EH (cell line): ENCODE measurements at places on chromosomes 12 and 14.

DNA sequence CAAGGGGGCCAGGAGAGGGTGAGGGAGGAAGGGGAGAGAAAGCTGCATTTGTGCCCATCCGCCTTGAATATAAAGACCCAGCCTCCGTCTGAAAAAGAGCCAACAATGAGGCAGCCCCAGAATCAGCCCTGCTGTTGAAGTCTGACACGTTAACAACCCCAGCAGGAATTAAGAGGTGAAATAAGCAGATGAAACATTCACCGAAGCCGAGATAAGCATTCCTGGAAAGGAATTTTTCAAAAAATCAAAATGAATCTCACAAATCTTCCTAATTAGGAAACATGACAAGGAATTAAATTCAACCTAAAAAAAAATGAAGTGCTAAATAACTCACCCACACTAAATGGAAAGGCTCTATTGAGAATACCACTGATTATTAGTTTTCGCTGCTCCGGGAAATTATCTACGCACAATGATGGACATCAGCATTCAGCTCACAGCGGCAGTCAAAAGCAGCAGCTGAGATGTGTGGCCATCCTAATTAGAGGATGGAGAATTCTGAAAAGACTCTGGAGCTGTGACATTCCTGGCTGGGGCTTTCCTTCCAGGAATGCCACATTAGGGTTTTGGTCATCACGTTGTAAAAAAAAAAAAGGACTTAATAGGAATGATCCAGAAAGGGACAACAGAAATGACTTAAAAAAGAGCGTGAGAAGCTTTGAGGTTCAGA lies 8.2 kb upstream of the PARP11 start:
- DNase-seq, result no peak

- DNase-seq, result no peak
These were observed 43.1 kb upstream of the CCDC196 start for GRCh38 chr14:66442953-66443571.

GRCh38 chr12:62001424-62001823 lies 258.8 kb upstream of the USP15 start:
- DNase-seq, result no peak

DNA sequence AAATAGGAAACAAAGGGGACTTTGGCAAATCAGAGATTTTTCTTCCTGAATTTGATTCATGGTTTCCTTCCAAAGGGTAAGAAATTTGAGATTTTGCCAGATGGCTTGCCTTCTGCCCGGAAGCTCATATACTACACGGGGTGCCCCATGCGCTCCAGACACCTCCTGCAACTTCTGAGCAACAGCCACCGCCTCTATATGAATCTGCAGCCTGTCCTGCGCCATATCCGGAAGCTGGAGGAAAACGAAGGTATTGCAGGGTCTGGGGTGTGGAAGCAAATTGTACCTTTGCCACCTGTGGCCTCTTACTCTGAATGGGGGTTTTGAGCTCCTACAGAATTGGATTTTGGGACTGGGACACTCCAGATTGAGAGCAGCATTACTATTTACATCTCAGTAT lies 63.5 kb downstream of the FRMD6 start:
- no peak for DNase-seq

GRCh38 chr14:52545584-52546317 lies 6.6 kb downstream of the TXNDC16 start:
- DNase-seq, result no peak

DNA sequence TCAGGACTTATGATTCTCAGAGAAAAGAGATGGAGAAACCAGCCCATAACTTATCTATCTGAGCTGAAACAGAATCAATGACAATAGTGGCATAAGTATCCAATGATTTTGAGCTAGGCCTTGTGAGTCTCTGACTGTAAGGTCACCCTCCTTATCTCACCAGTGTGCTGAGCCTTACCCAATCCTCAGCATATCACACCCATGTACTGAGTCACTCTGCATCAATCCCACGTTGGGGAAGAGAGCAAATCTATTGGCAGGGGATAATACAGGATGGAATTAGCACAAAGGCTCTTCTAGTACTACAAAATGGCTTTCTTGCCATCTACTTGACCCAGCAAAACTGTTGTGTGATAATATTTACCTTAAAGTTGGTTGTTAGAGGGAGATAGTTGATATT lies 997.8 kb downstream of the NRXN3 start:
- DNase-seq, result peak; percentile 2

DNA sequence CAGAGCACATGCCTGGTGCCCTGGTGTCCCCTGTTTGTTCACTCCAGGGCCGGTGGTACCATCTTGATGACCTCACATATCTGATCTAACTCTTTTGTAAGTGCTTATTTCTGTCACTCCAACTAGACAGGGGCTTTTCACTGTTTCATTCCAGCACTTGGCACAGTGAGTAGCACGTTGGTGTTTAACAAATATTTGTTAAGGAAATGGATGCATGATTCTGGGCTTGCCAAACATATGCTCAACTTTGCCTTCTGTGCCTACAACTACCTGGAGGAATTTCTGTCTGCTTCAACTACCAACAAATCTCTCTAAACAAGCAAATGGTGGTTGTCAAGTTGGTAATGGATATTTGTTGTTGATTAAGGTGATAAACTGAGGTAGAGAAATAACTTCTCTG lies 31.6 kb downstream of the PDE6H start:
- no peak for DNase-seq

DNA sequence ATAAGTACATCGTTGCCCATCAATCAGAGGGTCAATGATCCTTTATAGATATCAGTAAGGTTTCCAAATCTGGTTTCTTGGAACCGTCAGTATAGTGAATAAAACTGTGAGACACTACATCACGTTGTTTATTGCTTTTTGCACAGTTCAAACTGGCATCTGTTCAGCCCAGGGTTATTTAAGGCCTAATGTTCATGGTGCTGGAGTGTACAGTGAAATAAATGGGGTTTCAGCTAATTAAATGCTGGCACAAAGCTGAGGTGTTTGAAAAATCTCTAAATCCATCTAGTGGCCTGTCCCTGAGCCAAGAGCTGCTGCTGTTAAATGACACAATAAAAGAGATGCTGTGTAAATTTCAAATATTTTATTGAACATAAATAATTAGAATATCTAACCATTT lies 69.9 kb downstream of the RPS29 start:
- no peak for DNase-seq

DNA sequence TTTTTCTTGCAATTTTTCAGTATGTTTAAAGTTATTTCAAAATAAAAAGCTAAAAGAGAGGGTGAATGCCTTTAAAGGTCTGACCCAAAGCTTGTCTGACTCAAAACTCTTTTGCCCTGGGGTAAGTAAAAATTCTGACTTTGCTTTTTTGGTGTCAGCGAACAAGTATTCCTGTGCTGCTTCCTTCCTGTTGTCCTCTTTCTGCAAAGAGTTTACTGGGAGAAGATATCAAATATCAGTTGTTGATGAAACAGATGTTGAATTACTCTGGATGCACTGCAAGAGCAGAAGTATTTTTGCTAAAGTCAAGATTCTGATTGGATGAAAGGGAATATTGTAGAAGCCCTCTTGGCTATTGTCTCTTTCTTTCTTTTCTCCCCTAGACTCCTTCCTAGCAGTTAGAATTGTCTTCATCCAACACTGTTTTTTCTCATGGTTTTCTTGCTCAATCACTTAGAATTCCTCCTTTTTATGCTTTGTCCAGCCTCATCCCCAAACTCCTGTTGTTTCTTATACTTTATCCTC lies 62.0 kb downstream of the DACT1 start:
- DNase-seq, result peak; percentile 34

DNA sequence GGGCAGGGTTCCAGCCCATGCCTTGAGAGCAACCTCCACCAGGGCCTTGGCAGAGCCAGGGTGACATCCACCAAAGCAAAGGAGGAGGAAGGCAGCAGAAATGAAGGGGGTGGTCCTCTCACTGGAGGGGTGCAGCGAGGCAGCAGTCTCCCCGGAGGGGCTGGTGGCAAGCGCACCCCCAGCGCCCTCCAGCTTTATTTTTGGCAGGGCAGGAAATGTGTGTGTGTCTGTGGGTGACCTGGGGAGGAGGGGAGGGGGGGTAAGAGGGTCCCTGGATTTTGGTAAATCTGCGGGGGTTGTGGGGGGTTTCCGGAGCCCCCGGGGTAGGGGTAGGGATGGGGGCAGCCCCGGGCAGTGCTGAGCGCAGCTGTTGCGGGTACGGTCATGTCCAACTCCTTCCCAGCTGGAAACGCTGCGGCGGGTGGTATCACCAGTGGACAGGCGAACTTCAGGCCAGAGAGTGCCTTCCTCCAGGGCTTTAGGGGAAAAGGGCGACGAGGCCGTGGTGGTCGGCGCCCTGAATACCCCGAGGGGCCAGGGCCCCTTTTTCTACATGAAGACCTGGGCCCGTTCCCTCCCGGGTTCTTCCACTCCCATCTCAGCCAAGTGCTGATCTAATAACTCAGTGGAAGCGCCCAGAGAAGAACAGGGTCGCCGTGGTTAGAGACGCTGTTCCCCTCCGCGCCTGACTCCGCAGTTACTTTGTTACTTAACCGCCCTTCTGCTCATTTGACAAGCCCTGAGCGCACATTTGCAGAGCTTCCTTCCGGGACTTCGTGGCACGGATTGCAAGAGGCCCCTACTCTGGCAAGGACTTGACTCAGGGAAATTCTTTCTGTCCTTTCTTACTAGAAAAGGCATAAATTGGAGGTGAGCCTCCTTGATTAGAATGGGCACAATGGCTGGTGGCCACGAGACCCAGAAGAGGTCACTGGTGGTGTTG lies 55.2 kb downstream of the FOS start:
- peak; percentile 19 for DNase-seq

DNA sequence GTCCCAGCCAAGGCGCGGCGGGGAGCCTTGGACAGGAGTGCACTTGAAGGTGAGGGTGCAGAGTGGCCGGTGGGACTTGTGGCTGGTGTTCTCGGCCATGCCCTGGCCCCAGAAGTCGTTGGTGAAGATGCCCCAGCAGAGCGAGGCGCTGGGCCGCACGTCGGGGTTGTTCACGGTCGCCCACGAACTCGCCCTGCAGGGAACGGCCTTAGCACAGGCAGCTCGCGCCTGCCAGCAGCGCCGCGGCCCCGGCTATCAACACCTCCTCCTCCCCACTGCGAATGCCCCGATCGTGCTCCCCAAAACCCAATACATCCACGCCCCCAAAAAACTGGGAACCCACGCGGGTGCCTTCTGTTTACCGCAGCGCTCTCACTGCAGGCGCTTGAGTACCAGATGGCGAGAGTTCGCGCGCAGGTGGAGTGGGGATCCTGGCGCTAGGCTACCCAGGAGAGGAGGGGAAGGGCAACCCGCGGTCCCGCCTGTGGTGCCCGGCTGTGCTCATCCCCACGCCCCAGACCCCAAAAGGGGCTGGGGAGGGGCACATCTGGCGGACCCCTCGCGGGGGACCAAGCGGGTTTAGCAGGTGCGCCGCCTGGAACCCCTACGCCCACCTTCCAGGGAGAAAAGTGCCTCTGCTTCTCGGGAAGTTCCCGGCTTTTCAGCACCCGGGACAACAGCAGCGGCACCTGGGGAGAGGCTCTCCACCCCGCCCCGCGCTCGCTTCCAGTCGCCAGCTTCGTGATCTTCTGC lies 386.3 kb upstream of the TMTC1 start:
- DNase-seq, result no peak

- DNase-seq, result no peak
These were observed 10.7 kb upstream of the TBC1D30 start for GRCh38 chr12:64813723-64814122.

GRCh38 chr12:84136862-84137367 lies 775.7 kb downstream of the SLC6A15 start:
- peak; percentile 67 for DNase-seq

- DNase-seq, result no peak
These were observed at the start of gene OR4K5 for GRCh38 chr14:19920021-19920657. OR4K5 (plus strand) TSS chr14:19920607; CDS start chr14:19920607, 0 bp downstream.

- DNase-seq, result no peak
These were observed 15.4 kb downstream of the PDE1B start for GRCh38 chr12:54564768-54565167.

- peak; percentile 70 for DNase-seq
These were observed 11.2 kb upstream of the FKBP11 start for GRCh38 chr12:48936379-48936979.

- DNase-seq, result peak; percentile 65
These were observed 62.8 kb downstream of the HRK start for GRCh38 chr12:116818341-116818856.

DNA sequence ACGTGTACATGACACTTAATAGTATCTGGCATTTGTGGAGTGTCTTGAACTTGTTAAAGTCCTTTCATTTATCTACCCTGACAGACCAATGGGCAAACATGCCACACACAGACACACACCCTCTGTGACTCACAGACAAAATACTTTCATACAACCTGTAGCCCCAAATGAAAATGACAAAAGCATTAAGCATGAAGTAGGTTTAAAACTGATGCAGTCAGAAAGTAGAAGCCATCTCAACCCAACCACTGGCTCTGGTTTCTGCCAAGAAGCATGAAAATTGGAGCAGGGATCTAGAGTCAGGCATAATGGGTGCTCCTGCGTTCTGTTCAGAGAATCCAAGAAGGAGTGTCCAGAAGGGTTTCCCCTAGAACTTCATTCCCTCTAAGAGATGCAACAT lies 23.1 kb upstream of the KRT77 start:
- no peak for DNase-seq

GRCh38 chr12:22321638-22322037 lies 12.9 kb downstream of the ST8SIA1 start:
- DNase-seq, result no peak

DNA sequence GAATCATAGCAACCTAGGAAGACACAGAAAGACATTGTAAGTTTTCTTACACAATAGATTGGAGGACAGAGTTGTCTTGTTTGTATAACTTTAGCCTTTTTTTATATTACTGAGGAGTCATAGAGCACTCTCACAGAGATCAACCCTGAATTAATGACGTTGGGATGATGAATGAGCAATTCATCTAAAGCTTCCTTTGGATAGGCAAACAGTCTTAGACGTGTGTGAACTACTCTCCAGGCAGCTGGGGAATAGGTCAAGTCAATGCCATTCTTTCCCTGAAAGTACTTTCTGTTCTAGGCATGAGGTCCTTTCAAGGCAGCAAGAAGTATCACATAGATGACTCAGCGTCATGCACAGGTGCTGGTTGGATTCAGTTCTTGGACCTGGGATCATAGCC lies 369.1 kb upstream of the NOVA1 start:
- no peak for DNase-seq

- no peak for DNase-seq
These were observed 38.5 kb upstream of the FRS2 start for GRCh38 chr12:69431591-69432222.

DNA sequence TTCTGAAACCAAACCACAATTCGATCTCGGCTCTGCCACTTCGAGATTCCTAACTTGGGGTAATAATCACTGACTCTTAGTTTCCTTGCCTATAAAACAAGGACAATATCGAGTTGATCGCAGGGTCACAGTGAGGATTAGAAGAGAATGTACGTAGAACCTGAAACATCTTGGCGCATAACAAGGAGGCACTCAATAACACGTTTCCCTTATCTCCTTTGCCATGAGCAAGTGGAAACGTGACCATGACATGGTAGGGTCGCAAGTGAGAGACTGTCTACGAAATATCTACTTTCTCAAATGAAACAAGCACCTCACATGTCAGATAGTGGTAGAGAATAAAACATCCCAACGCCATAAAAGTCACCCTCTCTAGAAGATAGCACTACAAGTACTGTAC lies 2.3 kb downstream of the DICER1 start:
- DNase-seq, result no peak

GRCh38 chr12:111673503-111673902 lies 12.3 kb downstream of the BRAP start:
- DNase-seq, result peak; percentile 50

- peak; percentile 16 for DNase-seq
These were observed 118.4 kb downstream of the SUDS3 start for GRCh38 chr12:118494776-118495175.
